ENCODE measurements at places on chromosomes 13 and 19.
A peak's percentile ranks its signal among the peaks of the same experiment; 100 is the strongest.

DNA sequence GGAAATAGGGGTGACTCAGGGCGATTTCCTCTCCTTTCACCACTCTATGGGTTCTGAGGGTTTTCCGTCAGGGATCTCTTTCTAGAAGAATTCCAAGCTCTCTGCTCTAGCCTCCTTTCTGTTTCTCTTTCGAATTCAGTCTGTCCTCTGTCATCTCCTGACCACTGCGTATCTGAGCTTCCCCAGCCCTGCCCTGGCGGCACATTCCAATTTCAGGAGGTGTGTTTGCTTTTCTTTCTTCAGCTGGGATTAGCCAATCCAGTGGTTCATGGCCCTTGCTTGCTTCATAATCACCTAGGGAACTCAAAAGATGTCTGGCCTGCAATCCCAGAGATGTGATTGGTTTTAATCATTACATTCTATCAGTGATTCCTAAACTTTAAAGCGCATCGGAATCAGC is 9.4 kb downstream of the IFNL2 start:
- DNase-seq, result no peak

DNA sequence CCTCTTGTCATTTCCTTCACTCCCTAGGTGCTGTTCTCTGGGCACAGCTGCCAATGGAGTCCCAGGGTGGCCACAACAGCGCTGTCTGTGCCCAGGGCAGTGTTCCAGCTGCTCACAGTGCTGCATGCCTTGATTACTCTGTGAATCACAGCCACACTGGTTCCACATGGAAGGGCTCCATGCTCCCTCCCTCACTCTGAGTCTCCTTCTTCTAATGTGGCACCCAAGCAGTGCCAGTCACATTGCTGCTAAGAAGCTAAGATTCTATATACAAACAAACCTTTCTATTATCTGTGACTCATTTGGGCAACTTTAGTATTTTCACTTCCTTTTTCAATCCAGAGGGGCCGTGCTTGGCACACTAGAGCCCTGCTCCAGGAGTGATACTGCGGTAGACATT is 248.7 kb downstream of the TDRD3 start:
- no peak for DNase-seq

- DNase-seq, result no peak
These were observed 21.2 kb downstream of the CCNA1 start for GRCh38 chr13:36453516-36453915.

DNA sequence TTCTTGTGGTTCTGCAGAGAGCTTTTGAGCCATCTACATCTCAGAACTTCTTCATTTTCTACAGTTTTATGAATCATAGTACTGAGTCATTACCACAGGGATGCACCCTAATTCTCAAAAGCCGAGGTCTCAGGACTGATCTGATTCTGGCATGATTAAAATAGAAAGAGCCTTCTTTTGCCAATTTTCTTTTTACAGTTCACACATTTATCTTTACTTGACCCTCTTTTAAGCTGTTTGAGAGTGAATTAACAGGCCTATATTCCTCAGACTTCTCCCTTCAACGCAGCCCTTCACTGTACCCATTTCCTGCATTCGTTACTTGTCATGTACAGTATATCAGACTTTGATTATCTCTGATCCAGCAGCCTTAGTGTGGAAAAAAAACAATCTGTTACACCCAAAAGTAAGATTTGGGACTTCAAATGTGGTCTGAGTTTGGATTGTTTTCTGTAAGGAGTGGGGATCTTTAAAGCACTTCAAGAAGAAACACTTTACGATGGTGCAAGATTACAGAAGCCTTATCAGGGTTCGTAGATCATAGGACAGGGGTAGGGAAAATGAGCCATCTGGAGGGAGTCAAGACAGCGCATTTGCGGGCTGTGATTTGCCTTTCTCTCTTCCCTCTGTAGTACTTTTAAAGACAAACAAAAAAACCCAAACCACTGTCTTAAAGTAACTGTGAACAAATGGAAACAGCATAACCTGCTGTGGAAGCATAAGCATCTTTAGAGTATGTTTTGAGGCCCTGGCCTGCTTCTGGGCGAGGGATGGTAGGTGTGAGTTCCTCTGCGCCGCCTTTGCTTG is 15.3 kb upstream of the GPR183 start:
- no peak for DNase-seq

DNA sequence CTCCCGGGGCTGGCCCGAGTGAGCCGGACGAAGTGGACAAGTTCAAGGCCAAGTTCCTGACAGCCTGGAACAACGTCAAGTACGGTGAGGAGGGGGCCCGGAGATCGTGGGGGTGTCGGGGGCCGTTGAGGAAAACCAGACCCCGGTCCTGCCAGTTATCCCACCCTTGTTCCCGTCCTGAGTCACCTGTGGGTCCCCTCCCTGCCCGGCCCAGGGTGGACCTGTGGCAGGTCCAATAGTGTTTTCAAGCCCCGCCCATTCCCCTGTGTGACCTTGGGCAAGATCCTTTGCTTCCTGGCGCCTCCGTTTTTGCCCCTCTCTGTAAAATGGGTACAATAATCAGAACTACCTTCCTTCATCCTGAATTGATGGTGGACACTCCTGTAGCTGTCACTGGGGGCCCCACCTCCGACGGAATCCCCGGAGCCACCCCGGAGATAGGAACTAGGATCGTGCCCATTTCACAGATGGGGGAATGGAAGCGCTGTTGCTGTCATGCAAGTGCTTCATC is 593 bp downstream of the ATG4D start:
- DNase-seq, result peak; percentile 35

DNA sequence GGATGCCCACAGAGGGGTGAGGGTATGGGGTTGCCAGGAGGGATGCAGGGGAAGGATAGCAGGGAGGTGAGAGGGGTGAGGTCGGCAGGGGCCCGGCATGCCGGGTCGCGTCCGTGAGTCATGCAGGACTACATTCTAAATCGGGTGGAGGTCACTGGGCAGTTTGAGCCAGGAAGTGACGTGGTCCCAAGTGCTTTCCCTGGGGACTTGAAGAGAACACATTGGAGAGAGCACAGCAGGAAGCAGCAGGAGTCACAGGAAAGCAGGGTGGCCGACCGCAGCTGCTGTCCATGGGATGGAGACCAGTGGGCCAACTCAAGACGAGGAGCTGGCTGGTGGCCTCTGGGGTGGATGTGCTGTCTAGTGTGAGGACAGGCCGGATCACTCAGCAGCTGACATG is 92.0 kb upstream of the WASF3 start:
- DNase-seq, result no peak

DNA sequence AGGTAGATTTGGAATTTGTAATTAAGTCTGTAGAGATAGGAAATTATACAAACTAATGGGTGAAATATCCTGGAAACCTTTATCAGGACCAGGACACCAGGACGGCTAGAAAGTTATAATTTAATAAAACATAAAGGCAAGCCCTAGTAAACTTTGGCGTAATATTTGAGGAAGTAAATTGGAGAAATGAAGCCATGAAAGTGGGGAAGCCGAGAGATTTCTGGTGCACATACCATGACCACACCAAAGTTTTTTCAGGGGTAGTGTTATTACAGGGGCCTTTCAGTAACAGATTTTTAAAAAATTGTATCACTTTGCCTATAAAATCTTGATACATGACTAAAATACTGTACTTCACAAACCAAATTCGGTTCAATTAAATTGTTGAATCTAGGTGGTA is 54.7 kb upstream of the URAD start:
- no peak for DNase-seq

- no peak for DNase-seq
These were observed 18.1 kb downstream of the CDADC1 start for GRCh38 chr13:49265822-49266221.

- DNase-seq, result no peak
These were observed 159.0 kb downstream of the PCCA start for GRCh38 chr13:100247937-100248336.

- DNase-seq, result no peak
These were observed 5.8 kb downstream of the EIF3K start for GRCh38 chr19:38624822-38625221.

GRCh38 chr13:51122868-51123566 is 11.9 kb upstream of the C13orf42 start:
- DNase-seq, result no peak

DNA sequence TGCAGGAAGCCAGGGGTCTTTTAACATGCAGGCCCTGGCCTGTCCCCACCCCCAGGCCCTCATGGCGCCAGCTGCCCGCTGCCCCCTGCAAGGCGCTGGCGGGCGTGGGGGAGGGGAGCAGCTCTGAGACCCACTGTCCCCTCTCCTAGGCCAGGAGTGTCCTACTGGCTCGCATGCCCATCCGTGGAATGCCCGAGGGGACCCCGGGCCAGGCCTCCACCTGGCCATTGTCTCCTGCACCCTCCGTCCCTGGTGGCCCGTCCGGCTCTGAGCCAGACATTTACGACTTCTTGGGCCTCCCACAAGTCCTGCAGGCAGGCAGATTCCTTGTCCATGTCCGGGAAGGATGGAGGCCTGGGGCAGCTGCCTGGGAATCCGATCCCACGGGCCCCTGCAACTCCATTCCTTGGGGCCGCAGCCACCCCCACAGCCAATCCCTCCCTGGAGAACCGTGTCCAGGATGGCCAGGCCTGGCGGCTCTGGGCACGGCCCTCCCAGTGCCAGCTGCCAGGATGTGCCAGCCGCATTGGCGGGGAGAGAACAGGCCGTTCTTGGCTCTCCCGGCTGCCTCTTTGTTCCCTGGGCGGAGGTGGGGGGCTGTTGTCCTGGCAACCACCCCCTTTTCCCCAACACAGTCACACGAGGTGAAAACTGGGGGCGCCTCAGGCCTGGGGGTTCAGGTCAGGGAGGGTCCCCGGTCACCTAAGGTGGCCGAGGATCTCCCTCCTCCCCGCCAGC is 10.5 kb upstream of the PLIN3 start:
- DNase-seq, result no peak

GRCh38 chr19:3969435-3970312 is 1.2 kb downstream of the DAPK3 start:
- DNase-seq, result no peak

GRCh38 chr13:71054358-71054757 is 812.6 kb downstream of the DACH1 start:
- DNase-seq, result no peak

DNA sequence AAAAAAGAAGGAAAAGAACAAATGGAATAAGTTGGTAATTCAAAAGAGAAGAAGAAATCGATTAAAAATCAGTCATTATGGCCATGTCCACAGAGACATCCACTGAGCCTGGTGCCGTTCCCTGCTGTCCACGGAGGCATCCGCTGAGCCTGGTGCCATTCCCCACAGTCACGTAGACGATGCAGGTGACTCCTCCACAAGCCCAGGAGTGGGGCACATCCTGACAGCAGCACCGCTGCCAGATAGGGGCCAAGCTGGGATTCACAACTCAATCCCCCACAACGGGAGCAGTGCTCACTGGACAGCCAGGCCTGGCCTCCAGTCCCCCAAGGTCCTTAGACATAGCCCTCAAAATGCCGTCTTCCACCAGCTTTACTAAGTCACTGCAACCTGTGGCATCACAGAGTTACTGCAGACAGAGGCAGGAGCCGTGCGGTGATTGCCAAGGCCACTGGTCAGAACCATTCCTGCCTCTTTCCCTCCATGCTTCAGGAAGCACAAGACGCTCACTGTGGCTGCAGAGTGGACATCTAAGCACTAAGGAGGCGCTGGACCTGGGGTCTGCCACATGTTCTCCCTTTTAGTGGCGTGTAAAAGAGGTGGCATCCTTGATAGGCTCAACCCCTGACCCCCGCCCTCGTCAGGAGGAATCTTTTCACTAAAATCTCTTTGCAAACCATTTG is 131.5 kb upstream of the SPACA7 start:
- no peak for DNase-seq

DNA sequence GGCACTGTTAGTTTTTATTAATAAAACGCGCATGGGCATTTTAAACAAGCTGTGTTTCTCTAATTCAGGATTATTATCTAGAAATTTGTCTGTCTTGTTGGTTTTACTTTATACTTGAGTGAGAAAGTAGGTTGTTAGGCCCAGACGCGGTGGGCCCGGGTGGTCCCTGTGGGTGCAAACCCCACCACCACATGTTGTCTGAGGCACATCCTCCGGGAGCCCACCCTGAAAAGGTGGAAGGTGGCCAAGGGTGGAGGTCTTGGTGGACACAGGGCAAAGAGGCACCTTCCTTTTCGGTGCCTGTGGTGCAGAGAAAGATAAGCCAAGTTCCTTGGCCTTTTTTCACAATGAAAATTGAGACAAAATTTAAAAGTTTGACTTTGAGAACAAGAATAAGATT is 16.6 kb downstream of the ATP4B start:
- DNase-seq, result no peak

- no peak for DNase-seq
These were observed 5.8 kb downstream of the CRYL1 start for GRCh38 chr13:20519875-20520274.

DNA sequence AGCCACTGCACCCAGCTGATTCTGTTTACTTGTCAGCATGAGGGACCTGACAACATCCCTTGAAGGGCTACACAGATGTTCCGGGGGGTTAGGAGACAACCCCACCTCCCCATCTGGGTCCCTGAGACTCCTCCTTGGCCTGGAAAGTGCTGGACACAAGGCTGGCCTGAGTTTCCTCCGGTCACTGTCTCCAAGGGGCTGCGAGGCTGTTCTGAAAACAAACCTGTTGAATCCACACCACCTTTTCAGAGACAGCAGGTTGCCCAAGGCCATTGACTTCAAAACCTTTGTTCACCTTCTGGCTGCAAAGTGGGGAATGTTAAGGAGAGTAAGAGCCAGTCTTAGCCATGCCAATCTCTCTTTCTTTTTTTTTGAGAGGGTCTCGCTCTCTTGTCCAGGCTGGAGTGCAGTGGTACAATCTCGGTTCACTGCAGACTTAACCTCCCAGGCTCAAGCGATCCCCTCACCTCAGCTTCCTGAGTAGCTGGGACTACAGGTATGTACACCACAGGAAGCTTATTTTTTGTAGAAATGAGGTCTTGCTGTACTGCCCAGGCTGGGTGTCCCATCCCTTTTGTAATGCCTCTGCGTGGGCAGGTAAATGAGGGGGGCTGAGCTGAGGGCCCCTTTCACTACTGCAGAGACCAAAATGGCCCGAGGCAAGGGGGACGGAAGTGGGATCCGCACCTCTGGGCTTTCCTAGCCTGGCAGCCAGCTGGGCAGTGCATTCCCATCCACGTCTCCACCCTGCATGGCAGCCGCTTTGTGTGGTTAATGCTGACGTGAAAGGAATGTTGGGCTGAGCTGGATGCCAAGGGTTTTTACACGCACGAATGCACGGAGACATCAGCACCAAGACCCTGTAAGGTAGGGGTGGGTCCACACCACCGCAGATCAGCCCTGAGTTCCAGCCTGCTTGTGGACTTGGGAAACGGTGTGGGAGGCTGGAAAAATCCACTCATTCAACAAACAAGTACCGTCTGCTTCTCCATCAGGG is 1.9 kb upstream of the ZNF628 start:
- DNase-seq, result no peak

- DNase-seq, result no peak
These were observed 23.8 kb upstream of the KLF12 start for GRCh38 chr13:74158028-74158427.

- no peak for DNase-seq
These were observed 50.7 kb downstream of the CEBPG start for GRCh38 chr19:33424181-33424580.

- no peak for DNase-seq
These were observed 1.7 kb upstream of the CADM4 start for GRCh38 chr19:43641333-43641732.

- no peak for DNase-seq
These were observed 15.1 kb downstream of the PCDH8 start for GRCh38 chr13:52833296-52833875.

All from CD4-positive, alpha-beta T cell treated with Interferon alpha-2 for 1 hour (primary cell).